ENCODE measurements at places on chromosomes 1 and 21.
A peak's percentile ranks its signal among the peaks of the same experiment; 100 is the strongest.

- DNase-seq, result no peak
These were observed 25.9 kb upstream of the EPS8L3 start for GRCh38 chr1:109789551-109790180.

GRCh38 chr1:162213281-162213912 is 143.9 kb downstream of the NOS1AP start:
- DNase-seq, result no peak

DNA sequence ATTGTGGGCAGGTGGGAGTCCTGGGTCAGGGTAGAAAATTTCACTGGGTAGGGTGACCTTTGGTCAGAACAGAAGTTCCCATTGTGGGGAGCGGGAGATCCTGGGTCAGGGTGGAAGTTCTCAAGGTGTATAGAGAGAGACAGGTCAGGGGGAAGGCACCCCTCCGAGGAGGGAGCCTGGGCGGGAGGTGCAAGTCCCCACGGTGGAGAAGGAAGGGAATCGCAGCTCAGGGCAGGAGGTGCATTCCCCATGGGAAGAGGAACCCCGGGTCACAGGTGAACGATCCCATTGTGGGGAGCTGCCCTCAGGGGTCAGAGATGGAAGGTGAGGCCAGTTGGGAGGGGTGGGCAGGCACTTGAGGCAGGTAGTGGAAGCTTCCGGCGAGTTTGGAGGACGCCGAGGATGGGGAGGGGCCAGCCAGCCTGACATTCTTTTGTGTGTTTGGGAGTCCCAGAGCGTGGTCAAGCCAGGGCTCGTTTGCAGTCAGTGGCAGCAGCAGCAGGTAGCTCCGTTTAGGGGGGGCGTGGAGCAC is 637 bp downstream of the LYPLA2 start:
- DNase-seq, result peak; percentile 16

DNA sequence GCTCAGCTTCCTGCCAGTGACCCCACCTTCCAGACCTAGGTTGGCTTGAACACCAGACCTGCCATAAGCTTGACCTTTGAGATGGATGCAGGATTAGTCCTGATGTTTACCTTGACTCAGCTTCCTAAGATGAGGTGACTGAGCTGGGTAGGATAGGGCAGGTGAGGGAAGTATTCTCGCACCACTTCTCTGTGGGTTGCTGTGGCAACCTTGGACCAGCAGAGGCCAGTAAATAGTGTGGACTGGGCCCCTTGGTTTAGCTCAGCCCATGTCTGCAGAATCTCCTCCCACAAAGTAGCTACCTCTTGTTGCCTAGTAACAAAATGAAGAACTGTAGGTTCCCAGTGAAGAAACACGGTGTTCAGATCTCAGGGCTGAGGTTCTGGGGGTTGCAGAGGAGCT is 8.4 kb downstream of the RPS6KA1 start:
- DNase-seq, result no peak

GRCh38 chr1:150385537-150386445 is 21.8 kb downstream of the RPRD2 start:
- DNase-seq, result no peak

DNA sequence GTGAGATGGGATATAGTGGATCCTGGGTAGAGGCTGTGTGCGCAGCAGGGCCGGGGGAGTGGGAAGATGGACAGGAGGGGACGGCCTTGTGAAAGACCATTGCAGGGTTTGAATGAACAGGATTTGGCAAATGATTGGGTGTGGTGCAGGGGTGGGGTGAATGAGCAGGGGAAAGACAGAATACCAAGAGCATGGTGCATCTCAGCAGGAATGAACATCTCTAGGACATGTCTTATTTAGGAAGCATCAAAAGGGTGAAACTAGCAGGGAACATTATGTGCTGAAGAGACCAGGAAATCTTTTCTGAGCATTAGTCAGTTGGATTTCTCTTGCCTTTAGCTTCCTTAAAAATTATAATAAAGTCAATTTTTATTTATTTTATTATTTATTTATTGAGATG is 60.6 kb upstream of the SLC2A1 start:
- no peak for DNase-seq

- no peak for DNase-seq
These were observed 17.7 kb downstream of the MORN1 start for GRCh38 chr1:2373551-2374251.

- no peak for DNase-seq
These were observed 3.5 kb downstream of the OLFML2B start for GRCh38 chr1:162020150-162020549.

DNA sequence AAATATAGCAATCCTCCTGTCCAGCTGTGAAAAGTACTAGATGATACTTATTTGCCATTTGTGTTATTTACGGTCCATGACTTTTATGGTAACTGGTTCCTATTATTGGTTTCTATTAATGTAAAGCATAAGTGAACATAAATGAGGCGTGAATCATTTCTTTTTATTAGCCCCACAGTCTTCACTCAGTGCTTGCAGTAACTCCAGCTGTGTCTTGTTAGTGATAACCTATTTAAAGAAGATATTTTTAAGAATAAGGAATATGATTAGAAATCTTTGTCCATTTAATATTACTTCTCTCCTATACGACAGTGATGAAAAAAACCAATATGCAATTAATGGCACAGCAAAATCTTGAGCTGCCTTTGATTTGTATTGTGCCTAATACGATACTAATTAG is 149.9 kb downstream of the SPATA17 start:
- DNase-seq, result no peak

DNA sequence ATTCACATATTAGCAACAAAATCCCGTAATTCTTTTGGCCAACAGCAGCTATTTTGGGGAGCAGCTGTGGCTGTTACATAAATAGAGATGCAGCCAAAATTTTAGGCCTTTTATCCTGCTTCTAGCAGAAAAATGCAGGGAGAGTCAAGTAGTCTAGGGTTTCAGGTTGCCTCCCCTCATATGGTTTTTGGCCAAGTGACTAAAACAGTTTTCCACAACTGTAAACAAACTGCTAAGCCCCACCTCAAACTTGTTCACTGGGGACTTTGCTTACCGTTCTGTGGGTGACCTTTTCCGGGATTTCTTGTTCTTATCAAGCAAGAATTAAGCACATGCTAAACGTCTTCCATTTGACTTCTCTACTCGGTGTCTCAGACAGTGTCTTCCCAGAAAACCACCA is 133.4 kb downstream of the EDEM3 start:
- DNase-seq, result no peak

- DNase-seq, result no peak
These were observed 150.3 kb downstream of the TNFSF18 start for GRCh38 chr1:172900376-172900997.

DNA sequence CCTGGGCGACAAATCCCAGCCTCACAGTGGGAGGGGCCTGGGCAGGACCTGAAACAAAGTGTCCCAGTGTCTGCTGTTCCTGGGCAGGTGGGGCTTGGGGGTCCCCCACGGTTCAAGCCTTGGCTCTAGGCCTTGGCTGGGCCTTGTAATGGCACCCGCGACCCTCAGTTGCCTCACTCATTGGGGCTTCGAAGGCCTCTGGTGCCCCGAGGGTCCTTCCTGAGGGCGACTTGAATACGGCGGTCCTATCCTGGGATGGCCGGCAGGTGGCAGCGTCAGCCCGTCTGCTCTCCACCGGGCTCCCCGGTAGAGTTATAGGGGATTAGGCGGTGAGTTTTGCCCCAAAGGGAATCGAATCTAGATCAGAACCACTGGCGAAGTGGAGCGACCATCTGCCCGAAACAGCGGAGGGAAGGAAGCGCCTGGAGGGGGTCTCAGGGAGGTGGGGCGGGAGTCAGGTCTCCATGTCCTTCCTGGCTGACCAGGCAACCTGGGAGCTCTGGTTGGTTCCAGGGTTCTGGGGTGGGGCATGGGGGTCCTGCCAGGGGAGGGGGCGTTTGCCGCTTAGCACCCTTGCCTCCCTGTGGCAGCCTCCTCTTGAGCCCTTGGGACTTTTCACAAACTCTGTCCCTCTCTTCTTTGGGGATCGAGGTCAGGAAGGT is 2.1 kb upstream of the PEX10 start:
- DNase-seq, result peak; percentile 16
